Fibroblast of pulmonary artery (primary cell): ENCODE measurements at places on chromosomes 2 and 18.

DNA sequence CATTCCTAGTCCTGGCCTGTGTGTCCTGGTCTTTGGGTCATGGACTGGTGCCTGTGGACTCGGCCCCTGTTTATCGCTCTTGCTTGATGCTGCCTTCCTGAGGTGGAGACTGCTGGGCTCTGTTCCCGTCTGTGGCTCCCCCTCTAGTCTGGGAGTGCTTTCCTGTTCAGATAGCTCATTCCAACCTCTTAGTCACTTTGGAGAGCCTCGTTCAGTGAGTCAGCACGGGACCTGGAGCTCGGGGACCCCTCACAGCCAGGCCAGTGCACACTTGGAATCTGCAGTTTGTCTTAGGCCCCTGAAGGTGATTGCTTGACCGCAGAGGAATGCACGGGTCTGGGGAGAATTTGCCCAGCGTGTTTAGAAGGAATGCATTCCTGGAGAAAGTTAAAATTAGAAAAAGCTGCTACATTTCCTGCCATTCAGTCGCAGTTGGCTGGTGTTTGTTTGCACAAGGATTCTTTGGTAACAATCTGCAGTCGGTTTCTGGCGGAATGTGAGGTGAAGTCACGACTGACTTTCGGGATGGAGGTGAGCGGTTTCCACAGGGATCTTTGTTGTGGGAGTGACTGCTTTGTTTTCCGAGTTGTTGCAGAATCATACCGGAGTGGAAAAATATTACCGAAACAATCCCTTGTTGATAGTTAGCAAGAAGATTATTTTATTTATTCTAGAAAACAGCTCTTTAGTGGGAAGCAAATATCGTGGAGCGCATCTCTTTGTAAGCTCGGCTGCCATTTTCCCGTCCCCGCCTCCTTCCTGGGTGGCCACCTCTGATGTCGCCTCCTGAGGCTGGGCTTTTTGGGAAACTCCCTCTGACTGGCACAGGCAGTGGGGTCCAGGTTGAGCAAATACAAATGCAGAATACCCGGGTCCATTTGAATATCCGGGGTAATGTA lies 29.6 kb downstream of the SH3BP4 start:
- DNase-seq: peak; percentile 99

- no peak for DNase-seq
Measured at GRCh38 chr18:21912339-21913239, 172.0 kb downstream of the MIB1 start.

- DNase-seq: no peak
Measured at GRCh38 chr2:71191570-71191943, 35.3 kb downstream of the PAIP2B start.

DNA sequence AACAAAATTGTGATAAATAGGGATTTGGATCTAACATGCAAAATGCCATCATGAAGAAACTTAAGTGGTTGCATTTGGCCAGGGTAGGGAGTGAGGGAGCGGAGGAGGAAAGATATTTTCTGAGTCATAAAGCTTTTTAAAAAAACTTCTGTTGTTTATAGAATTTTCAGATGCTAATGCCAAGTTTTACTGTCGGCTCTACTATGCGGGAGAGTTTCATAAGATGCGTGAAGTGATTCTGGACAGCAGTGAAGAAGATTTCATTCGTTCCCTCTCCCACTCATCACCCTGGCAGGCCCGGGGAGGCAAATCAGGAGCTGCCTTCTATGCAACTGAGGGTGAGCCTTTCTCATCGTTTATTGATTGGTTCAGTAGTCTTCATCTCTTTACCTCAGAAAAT lies 56.0 kb upstream of the PTH2R start:
- DNase-seq: peak; percentile 81

DNA sequence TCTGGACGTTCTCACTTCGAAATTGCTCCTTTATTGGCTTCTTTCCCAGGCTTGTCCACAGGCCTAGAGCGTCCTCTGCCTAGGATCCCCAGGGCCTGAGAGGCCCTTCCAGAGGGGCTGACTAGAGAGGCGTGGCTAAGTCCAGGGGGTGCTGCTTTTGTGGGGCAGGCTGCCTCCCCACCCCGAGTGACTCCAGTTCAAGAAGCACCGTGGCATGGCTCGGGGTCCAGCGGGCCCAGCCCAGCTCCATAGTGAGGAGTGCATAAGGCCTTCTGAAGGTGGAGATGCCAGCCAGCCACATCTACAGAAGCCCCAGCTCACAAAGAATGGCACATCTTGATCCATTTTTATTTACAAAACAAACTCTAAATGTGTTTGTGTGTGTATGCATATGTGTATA lies 44.8 kb upstream of the POMC start:
- no peak for DNase-seq

- peak; percentile 29 for DNase-seq
Measured at GRCh38 chr2:126634273-126634861, 21.6 kb upstream of the GYPC start.

DNA sequence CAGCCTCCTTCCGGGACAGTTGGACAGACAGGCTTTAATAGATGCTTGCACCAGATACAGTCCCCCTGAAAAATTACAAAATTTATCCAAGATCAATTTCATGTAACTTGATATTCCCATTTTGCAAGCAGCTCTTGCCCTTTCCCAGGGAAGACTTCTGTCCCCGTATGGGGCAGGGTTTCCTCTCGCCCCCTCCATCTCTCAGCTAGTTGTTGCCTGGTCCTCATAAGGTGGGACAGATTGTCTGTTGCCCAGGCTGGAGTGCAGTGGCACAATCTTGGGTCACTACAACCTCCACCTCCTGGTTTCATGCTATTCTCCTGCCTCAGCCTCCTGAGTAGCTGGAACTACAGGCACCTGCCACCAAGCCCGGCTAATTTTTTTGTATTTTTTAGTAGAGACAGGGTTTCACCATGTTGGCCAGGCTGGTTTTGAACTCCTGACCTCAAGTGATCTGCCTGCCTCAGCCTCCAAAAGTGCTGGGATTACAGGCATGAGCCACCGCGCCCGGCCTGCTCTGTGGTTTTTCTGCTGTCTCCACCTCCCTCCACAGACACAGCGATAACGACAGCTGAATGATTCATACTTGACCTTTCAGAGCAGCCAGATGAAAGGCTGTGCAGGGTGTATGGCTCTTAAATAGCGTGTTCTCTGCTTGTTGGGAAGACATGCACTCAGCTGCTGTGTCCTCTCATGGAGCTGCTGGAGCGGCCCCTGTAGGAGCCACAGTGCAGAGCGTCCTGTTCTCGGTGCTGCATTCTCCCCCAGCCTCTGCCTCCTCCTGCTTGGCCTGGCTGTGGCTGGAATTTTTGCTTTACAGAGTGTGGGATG lies 61.4 kb downstream of the TTC39C start:
- DNase-seq: peak; percentile 97

DNA sequence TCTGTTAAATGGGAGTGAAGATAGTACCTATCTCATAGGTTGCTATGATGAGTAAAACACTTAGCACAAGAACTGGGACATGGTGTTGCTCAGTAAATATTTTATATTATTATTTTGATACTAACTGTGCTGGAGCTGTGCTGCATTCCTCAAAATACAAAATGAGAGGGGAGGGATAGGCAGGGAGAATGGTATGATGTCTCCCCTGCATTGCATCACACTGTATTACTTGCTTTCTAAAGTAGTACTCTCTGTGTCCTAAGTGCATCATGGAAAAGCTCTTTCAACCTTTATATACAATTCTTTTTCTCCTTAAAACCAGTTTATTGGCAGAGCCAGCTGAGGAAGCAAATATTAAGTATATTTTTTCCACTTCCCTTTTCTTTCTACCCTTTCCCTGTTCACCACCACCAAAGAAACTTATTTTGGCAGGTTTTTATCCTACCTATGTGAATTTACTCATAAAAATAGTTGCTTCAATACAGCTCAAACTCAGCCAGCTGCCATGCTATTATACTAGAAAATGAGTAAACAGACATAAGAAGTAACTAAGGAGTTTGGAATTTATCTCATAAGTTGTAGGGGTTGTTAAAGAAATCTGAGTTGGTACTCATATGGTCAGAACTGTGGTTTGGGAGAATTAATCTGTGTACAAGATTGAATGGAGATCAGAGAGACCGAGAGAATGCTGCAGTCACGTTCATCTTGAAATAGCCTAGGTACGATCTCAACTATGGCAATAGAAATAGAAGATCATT lies 60.3 kb downstream of the EHBP1 start:
- peak; percentile 17 for DNase-seq
